Stimulated activated CD4-positive, alpha-beta T cell treated with anti-CD3 and anti-CD28 coated beads, TNF-alpha, amount 100 ng/mL, for 1 hour (primary cell): ENCODE measurements at places on chromosomes 1 and 21.

- peak; percentile 88 for DNase-seq
Measured at GRCh38 chr1:39691383-39692151, at the start of gene HPCAL4. Gene HPCAL4 (minus strand): TSS chr1:39691433. CDS start chr1:39684603, 6,830 bp downstream.

DNA sequence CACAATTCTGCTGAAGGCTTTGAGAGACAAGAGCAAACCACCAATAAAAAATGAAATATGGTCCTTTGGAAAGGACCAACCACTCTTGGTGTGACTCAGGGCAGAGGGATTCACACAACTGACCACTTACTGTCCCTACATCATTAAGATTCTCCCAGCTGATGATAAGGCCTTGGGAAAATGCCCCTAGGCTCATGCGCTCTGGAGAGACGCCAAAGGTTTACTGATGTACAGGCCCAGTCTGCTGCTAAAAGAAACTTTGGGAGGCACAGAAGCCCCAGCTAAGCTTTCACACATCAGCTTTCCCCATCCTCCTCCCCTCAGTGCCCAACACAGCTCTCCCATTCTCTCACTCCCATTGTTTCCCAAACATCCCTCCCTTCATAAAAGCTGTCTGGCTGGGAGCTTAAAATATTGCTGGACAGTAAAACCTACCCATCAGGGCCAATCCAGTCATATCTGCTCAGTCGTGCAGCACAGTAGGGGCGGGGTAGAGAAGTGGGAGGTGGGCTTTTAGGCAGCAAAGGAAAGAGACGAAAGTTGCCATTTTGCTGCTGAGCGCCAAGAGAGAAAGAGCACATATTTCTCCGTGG lies at the start of gene GJA8:
Gene GJA8, plus strand, starts transcription at position 543 of the 593 bp plus-strand sequence. CDS start 5,161 bp downstream, outside the sequence.
- DNase-seq = no peak

DNA sequence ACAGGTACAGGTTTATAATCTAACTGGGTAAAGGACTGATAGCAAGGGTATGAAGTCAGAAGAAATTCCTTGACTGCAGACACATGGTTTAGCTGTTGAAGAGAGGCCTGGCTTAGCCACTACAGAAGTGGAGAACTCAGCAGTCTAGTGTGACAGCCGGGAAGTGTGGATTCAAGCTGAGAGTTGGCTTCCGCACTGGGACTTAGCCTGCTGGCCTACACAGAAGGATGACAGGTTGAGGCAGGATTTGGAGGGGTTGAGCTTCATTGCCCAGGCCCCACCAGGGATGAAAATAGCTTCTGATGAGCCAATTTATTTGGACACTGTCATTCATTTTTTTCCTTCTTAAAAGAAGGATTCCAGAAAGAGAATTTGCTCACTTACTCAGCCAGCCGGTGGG lies 284.4 kb downstream of the PCP4 start:
- DNase-seq = no peak

DNA sequence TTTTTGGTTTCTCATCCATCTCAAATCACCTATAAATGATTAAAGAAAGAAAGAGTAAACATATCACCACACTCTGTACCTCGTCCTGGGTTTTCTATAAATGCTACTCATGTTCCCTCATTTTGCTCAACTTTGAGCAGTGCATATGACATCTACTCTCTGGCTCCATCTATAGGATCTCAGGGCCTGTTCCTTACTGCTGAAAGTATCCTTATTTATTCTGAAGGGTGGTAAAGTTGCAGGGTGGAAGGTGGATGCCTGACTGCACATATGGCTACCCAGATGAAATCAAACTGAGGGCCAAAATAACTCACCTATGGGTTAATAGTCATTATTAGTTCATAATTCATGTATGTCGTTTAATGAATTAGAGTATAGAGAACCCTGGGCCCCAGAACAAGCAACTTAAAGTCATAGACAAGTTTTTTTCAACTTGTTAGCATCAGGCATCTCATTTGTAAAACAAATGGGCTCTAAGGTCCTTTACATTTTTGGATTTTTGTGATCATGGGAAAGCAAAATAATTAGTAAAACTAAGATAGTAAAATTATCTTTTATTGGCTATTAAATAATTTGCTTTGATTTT lies 46.5 kb downstream of the NCF2 start:
- no peak for DNase-seq

- no peak for DNase-seq
Measured at GRCh38 chr1:50783286-50783685, 176.8 kb downstream of the FAF1 start.

DNA sequence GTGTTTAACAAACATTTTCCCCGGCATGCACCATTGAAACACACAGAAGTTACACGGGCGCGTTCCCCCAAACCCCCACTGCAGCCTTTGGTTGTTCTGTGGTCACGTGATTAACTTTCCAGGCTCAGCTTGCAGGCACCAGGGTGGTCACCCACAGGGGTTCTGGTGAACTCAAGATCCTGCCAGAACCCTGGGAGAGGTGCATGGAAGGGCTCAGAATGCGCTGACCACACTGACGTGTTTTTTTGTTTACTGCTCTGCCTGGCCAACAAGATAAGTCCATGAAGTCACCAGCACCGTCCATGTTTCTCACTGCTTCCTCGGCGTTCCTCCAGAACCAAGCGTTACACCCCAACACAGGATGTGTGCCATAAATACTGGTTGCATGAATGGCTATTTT lies 229.5 kb upstream of the VAMP3 start:
- no peak for DNase-seq

GRCh38 chr1:14794136-14794768 lies 195.8 kb downstream of the KAZN start:
- DNase-seq = no peak

DNA sequence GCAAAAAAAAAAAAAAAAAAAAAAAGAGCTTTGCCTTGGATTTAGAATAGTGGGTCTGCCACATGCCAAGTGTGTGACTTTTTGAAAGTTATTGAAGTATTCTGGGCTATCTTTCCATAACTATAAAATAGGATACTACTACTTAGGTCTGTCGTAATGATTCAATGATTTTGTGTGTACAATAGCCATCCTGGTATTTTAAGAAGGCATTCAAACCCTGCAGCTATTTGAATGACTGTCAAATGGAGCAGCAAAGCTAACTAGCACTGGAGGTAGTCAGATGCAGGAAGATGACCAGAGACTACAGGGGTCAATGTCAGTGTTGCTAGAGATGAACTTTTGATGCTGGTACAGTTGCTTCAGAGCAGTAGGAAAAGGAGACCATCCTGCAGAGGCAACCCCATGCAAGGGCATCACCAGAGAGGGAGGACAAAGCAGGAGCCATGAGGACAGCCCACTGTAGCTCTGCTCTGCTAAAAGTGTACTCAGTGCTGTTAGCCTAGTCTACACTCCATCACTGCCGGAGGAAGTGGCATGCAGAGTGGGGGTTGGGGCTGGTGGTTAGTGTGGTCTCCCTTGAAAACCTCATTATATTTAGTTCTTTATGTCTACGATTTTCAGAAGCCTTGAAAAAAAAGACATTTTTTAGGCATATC lies 29.0 kb downstream of the DUSP10 start:
- DNase-seq = peak; percentile 53

DNA sequence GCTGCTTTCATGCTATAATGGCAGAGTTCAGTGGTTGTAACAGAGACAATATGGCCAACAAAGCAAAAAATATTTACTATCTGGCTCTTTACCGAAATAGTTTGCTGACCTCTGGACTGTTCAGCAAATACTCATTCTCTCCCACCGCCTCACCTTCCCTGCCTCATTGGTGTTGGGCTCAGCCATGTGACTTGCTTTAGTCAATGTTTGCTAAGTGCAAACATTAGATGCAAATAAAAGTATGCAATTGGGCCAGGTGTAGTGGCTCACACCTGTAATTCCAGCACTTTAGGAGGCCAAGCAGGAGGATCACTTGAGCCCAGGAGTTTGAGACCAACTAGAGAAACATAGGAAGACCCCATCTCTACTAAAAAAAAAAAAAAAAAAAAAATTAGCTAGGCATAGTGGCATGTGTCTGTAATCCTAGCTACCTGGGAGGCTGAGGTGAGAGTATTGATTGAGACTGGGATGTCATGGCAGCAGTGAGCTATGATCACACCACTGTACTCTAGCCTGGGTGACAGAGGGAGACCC lies 55.1 kb downstream of the RPL5 start:
- no peak for DNase-seq
